ENCODE measurements at places on chromosomes 3 and 15.

DNA sequence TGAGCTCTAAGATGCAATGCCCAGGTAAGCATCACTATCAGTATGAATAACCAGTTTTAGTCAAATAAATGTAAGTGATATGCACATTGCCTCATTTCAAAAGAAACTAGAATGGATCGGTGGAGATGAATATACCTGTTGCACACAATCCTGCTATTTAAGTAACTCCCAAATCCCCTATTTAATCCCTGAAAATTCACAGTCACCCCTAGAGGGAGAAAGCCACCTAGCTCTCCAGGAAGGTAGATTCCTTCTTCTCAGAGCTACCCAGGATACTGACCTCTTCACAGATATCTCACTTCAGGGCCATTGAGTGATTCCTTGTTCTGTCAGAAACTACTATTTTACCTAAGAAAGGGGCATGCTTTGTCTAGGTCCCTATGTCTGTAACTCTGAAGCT, 11.7 kb downstream of the LSAMP start:
- DNase-seq: no peak

- DNase-seq: no peak
Measured at GRCh38 chr3:73801444-73801843, 176.7 kb upstream of the PDZRN3 start.

DNA sequence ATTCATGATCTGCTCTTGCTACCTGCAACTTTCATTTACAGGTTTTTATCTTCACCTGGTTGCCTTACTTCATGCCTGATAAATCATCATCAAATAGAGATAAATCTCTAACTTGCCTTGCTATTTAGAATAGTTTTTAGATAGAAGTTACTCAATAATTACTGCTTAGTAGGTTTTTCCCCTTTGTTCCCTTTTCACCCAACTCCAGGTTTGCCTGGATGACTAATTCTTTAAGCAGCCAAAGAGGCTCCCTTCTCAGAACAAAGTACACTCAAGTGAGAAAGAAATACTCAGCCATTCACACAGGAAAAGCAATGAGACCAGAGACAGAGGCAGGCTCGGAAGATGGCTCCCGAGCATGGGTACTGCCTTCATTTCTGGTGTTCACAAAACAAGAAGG, 268.1 kb upstream of the CRBN start:
- no peak for DNase-seq

- DNase-seq: no peak
Measured at GRCh38 chr15:55764398-55764797, 21.4 kb upstream of the PRTG start.

GRCh38 chr3:43074482-43074881, 31.4 kb downstream of the POMGNT2 start:
- no peak for DNase-seq

- DNase-seq: peak; percentile 36
Measured at GRCh38 chr15:67521783-67522568, 1.0 kb downstream of the C15orf61 start.

DNA sequence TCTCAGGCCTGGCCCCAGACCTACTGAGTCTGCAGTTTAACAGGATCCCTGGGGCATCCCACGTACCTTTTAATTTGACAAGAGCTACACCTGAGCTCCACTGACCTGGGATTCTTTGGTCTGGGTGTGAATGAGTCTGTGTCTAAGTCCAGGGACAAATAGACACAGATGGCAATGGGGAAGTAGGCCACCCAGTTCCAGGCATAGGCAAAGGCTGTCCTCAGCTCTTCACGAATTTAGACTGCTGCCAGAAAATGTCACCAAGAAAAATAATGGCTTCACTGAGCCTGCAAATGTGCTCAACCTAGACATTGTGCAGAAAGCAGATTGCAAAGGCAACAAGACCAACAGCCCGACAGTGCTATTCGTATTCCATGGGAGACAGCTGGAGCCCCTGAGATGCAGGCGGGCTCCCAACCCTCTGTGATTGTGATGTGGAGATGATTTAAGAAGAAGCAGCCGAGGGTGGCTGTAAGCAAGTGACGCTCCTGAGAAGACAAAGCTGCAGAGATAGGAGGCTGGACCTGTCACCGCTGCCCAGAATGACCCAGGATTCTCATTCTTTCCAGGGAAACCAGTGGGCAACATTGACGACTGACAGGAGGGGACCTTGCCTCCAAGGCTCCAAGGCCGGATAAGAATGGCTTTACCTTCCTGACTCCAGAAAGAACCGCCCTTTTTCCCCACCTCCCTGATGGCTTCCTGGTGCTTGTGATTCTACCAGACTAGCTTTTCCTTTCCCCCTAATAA, 39.8 kb upstream of the IREB2 start:
- DNase-seq: no peak

DNA sequence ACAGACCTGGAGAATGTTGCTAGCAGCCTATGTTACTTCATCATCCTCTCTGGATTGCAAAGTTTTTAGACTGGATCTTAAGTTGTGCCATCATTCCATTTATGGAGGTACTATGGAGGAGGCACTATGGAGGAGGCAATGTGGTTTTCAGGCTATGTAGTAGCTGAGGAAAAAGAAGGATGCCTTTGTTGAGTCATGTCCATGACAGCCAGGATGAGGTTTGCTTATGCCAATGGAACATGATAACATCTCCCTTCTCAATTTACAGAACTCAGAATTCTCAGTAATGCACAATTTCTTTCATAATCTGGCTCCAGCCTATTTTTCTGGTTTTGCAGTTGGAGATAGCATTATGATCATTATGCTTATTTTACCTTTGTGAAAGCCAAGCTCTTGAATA, 65.9 kb upstream of the TMEM108 start:
- DNase-seq: no peak

Measured in suppressor macrophage (primary cell).